ENCODE measurements at places on chromosomes 16 and 17. TPM values are rescaled to one million over a fixed set of nuclear protein-coding genes. Genes with fewer than 3 reads are reported as not detected.

KRT32 gene
- total RNA-seq, result not detected

PDILT gene
- not detected for total RNA-seq

FOXF1 gene
- 47.2 TPM for total RNA-seq

TMIGD1 gene
- total RNA-seq, result not detected

C16orf78 gene
- not detected for total RNA-seq

CCL14 gene
- not detected for total RNA-seq

TBX6 gene
- total RNA-seq, result 0.13 TPM

CD300A gene
- not detected for total RNA-seq

KREMEN2 gene
- total RNA-seq, result not detected

CLDN6 gene
- 2.6 TPM for total RNA-seq

HOXB9 gene
- total RNA-seq, result not detected

PRR15L gene
- total RNA-seq, result 0.26 TPM

CNTD1 gene
- not detected for total RNA-seq

NOG gene
- 0.08 TPM for total RNA-seq

CTRB1 gene
- not detected for total RNA-seq

HOXB4 gene
- 12.5 TPM for total RNA-seq

CCL15 gene
- not detected for total RNA-seq

TEKT5 gene
- not detected for total RNA-seq

TPSAB1 gene
- not detected for total RNA-seq

SETD1A gene
- total RNA-seq, result 3.5 TPM

C17orf67 gene
- not detected for total RNA-seq

PLXDC1 gene
- total RNA-seq, result 0.08 TPM

CCL22 gene
- total RNA-seq, result not detected

DOC2A gene
- total RNA-seq, result 2.7 TPM

Data from epithelial cell of alveolus of lung (primary cell).